ENCODE measurements at places on chromosomes 11 and 22.

GRCh38 chr22:43706151-43706550 lies 106.0 kb downstream of the EFCAB6 start:
- H3K4me1 ChIP-seq, result no peaks in the 10 kb centered on the region
- no peaks in the 10 kb centered on the region for H3K36me3 ChIP-seq

DNA sequence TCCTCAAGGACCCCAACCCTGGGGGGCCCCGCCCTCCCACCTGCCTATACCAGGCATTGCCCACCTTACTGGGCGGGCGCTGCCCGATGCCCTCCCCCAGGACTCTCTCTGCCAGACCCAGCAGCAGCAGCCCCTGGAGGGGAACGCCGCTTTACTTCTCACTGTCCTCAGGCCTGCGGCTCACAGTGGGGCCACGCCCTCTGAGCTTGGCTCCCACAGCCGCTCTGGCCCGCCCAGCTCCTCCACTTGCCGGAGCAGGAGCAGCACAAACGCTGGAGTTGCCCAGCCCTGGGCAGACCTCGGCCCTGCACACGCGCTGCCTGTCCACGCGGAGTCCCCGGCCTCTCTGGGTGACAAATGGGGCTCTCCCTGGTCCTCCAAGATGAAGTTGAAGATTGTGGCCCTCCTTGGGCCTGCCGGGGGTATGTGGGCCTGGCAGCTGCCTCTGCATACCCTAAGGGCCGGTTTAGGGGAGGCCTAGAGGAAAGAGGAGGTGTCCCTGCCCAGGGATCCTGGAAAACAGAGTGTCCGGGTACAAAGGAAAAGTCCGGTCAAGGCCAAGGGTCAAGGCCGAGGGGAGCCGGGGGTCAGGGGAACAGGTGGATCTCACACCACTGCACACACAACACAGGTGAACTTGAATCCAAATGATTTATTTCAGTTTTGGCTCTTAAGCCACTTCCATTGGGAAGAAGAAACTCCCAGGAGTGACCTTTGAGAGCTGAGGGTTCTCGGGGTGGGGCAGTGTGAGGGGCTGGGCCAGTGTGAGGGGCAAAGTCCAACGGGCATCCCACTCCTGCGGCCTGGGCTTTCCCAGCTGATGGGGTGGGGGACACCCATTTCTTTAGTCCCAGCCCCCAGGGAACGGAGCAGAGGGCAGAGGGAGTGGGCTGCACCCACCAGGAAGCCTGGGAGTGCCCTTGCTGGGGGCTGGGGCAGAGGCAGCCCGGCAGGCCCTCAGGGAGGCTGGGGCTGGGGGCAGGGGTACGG lies 674 bp upstream of the BAIAP2L2 start:
- peaks cover 30% of the 10 kb centered on the region for H3K4me1 ChIP-seq
- H3K36me3 ChIP-seq, result peaks cover 3% of the 10 kb centered on the region
- H3K27me3 ChIP-seq, result no peaks in the 10 kb centered on the region
- H3K27ac ChIP-seq, result no peak overlapping the region

DNA sequence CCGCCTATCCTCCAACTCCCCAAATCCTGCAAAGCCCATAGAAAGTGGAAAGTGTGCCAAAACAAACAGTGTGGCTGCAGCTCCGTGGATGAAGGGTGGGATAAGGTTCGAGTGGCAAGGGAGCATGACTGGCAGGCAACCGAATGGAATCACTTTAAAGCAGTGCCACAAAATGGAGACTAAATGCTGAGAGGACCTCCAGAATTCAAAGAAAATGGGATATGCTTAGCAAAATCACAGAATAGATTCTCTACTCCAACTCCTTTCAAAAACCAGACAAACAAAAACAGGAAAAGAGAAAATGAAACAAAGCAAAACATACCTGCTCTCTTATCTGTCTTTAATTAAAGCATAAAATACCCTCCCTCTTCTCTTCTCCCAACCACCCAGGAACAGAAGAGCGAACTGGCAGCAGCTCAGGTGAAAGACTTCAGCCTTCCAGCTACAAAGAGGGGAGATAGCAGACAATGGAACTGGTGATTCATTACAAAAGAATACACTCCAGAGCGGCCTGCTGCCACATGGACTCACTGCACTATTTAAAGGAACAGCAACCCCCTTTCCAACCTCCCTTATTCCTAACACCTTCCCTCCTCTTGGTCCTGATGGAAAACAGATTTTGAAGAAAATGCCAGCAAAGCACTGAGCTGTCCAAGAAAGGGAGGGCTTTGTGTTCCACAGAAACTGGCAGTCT lies 118.5 kb downstream of the APOL5 start:
- no peaks in the 10 kb centered on the region for H3K27me3 ChIP-seq
- DNase-seq, result peak; percentile 45
- no peaks in the 10 kb centered on the region for H3K36me3 ChIP-seq
- H3K27ac ChIP-seq, result peak overlapping the region; percentile 99
- peak overlapping the region; percentile 91 for H3K4me3 ChIP-seq
- H3K4me1 ChIP-seq, result peaks cover 37% of the 10 kb centered on the region

GRCh38 chr11:119192111-119192510 lies 6.8 kb downstream of the NHERF4 start:
- no peaks in the 10 kb centered on the region for H3K36me3 ChIP-seq
- no peak for DNase-seq
- H3K27ac ChIP-seq, result no peak overlapping the region
- no peaks in the 10 kb centered on the region for H3K4me1 ChIP-seq
- no peak overlapping the region for H3K4me3 ChIP-seq
- peaks cover 8% of the 10 kb centered on the region for H3K27me3 ChIP-seq

DNA sequence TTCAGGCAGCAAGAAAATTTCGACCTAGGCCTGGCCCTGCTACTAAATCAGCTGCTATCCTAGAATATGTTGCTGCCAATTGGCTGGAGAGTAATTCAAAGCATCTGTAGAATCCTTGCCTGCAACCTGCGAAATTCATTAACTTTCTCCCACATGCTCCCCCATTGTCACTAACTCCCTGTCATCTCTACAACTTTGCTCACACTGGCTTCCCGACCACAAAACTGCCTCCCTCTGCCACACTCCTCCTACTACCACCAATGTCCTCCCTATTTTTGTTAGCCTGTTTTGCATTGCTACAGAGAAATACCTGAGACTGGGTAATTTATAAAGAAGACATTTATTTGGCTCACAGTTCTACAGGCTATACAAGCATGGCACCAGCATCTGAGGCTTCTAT lies 570.6 kb downstream of the INSC start:
- H3K27me3 ChIP-seq, result no peaks in the 10 kb centered on the region
- no peak for DNase-seq
- H3K4me3 ChIP-seq, result no peak overlapping the region

GRCh38 chr11:35272391-35272902 lies 133.5 kb downstream of the CD44 start:
- DNase-seq, result no peak
- no peaks in the 10 kb centered on the region for H3K27me3 ChIP-seq
- H3K36me3 ChIP-seq, result no peaks in the 10 kb centered on the region
- H3K4me1 ChIP-seq, result peaks cover 28% of the 10 kb centered on the region
- no peak overlapping the region for H3K27ac ChIP-seq
- H3K4me3 ChIP-seq, result no peak overlapping the region

- no peak overlapping the region for H3K27ac ChIP-seq
- DNase-seq, result no peak
- H3K4me3 ChIP-seq, result no peak overlapping the region
These were observed 27.9 kb downstream of the ARRB1 start for GRCh38 chr11:75323609-75324008.
